ENCODE measurements at places on chromosomes 1 and 21.
A peak's percentile ranks its signal among the peaks of the same experiment; 100 is the strongest.

GRCh38 chr1:178220094-178220493 lies 126.2 kb downstream of the RASAL2 start:
- no peak for DNase-seq

- no peak for DNase-seq
Observed at GRCh38 chr1:117586747-117587498, 18.9 kb upstream of the TENT5C start.

GRCh38 chr1:8560611-8561544 lies 243.0 kb downstream of the SLC45A1 start:
- no peak for DNase-seq

GRCh38 chr1:98054786-98055185 lies 134.0 kb upstream of the DPYD start:
- DNase-seq: no peak

GRCh38 chr1:180470031-180470430 lies 32.3 kb downstream of the ACBD6 start:
- DNase-seq: no peak

DNA sequence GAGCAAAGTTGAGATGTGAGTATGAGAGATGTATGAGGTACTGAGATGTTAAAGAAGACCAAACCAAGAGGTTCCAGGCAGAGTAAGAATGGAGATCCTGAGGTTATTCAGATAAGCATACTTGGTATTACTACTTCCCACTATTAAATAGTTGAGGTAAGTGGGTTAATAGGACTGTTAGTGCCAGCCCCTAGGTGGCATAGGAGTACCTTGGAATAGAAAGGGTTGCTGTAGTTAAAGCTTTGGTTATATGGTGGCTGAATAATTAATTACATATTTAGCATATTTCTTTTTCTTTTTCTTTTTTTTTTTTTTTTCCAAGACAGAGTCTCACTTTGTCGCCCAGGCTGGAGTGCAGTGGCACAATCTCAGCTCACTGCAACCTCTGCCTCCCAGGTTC lies 397.9 kb upstream of the TMPRSS15 start:
- DNase-seq: no peak

DNA sequence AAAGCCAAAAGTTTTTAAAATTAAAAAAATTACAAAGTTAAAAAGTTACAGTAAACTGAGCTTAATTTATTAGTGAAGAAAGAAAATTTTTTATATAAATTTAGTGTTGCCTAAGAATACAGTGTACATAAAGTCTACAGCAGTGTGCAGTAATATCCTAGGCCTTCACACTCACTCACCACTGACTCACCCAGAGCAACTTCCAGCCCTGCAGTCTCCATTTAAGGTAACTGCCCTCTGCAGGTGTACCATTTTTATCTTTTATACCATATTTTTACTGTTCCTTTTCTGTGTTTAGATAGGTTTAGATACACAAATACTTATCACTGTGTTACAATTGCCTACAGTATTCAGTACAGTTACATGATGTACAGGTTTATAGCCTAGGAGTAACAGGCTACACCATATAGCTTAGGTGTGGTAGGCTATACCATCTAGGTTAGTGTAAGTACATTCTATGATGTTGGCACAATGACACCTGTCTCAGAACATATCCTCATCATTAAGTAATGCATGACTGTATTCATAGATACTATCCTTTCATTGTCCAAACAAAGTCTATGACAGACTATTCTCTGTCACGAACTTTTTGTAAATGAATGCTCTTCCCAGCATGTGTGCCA lies 78.6 kb upstream of the PBX1 start:
- no peak for DNase-seq

DNA sequence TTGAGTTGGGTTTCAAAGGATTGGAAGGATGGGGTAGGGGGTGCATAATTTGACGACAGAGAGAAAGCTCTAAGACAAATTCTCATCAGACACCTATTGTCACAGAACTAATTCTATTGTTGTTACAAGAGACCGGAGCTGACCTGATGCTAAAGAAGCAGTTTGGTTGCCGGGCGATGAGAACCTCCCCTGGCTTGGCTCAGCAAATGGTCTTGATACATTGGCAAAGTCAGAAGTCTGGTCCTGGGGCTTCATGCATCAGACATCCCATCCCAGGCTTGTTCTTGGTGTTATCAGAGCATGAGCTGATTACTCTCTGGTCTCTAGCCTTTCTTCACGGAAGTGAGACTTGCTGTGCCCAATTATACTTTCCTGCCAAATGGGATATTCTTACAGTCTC lies 15.4 kb downstream of the TRIM67 start:
- DNase-seq: no peak

DNA sequence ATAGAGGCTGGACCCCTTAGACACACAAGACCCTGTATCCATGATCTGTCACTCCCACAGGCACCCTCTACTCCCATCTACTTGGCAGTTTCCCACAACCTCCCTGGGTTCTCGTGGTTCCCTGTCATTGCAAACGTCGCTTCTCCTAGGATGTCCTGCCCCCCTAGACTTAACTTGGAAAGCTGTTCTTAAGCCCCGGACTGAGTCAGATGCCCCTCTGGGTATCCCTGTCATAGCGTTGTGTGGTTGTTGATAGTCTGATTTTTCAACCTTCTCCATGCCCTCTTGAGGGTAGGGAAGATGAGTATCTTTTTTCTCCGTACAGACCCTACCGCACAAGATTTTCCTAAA lies 11.8 kb downstream of the RCC1 start:
- no peak for DNase-seq

- DNase-seq: no peak
Observed at GRCh38 chr1:44103270-44104131, 15.1 kb upstream of the KLF17 start.

- peak; percentile 32 for DNase-seq
Observed at GRCh38 chr1:19209439-19209989, 552 bp downstream of the UBR4 start.

- DNase-seq: no peak
Observed at GRCh38 chr1:221067721-221068120, 188.5 kb downstream of the HLX start.

- no peak for DNase-seq
Observed at GRCh38 chr1:175804561-175804960, 61.2 kb upstream of the TNR start.

DNA sequence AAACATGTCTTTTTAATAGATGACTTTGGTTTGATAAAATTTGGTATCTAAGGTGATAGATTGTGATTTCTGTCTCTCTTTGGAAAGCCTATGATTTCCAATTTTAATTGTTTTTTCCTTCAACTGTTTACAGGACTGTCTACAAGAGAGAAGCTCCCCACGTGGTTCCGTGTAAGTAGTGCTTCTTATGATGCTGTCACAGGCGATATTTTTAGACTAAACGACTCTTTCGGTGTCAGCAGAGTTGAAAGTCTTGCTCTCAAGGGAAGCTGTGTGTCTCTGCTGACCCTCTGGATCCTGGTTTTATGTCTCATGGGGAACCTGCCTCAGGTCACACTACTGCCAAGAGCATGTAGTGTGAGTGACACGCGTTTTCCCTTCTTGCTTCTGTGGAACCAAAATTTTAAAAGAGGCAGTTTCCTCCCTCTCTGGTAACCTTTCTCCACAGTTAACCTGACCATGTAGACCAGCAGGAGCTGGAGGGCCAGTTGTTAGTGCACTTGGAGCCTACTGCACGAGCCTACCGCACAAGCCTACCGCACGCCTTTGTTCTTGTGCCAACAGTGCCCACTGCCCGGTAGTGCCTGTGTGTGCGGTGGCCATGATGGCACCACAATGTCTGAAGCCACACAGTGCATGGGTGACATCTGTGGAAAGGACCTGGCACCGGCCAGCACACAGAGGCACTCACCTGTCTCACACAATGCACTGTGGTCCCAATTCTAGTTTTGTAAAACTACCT lies 91.9 kb downstream of the PCBP3 start:
- DNase-seq: no peak

DNA sequence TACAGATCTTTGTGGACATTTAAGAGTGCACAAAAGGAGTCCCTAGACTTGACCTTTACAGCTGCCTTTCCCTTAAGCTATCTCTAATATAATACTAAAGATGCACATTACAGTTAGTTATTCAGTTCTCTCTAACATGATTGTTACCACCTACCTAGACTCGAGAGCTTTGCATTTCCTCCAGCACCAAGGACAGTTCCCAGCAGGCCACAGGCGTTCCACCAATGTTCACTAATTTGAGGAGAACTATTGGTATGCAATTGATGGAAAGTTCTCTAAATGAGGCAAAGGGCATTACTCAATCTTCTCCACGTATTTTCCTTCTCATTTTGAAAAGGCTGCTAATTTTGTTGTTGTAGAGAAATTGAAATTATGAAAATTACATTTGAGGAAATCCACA lies 5.4 kb upstream of the NTNG1 start:
- DNase-seq: no peak

GRCh38 chr1:219310181-219310728 lies 136.6 kb downstream of the LYPLAL1 start:
- no peak for DNase-seq

DNA sequence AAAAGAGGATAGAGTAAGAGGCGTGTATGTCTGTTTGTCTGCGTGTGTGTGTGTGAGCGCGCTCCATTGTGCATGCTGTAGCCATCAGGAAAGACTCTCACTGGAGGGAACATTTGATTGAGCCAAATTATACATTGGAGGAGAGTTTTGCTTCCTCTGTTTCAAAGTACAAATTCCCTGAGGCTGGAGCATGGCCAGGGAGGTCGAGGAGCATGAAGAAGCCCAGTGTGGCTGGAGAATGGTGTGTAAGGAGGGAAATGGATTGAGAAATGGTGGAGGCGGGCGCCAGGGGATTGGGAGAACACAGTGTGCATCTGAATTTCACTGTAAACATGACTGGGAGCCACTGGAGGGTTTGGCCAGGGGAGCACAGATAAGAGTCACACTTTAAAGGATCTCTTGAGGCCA lies 22.1 kb upstream of the EFNA1 start:
- no peak for DNase-seq

GRCh38 chr21:15282665-15283064 lies 217.9 kb upstream of the NRIP1 start:
- DNase-seq: no peak

DNA sequence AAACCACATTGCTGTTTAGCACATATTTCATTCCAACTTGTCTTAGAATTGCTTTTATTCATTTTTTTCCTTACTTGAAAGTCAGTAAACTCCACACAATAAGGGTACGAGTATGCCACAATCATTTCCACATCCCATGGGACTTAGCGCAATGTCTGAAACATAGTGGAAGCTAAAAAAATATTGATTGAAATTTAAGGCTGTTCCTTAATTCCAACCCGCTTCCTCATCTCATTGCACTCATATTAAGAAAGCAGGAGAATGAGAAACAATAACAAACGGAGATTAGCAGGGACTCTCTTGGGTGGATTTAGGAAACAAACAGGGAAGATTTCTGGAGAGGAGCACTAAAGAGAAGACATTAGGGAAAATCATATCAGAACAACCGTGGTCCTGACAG lies 39.3 kb upstream of the RGS4 start:
- no peak for DNase-seq

GRCh38 chr21:44356636-44357035 lies 3.2 kb downstream of the TRPM2 start:
- DNase-seq: no peak

DNA sequence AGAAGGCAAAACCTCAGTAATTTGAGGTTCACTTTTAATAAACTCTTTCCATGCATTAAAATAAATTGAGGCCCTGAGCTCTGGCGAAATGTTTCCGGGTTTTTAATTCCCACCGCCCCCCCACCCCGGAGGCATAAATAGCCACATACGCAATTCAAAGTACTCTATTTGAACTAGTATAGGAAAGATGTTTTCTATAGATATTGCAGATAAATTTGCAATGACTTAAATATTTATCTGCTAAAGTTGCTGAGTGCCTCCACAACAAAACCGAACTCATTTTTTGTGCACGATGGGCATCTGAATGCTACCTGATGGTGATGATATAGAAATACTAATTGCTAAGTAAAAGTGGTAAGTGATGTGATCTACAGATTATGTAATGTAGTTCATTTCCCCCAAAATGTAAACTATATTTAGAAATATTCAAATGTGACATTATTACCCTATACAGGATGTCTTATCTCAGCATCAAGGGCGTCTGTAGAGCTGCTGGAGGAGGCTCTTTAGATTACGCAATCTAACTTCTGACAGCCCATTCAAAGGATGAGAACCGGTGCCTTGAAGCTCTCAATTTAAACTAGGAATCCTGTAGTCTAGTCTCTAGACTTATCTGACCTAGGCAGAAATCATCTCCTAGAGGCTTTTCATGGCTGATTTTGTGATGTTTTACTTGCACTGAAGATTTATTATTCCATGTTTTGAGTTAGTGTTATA lies 8.5 kb downstream of the IRF2BP2 start:
- DNase-seq: no peak

GRCh38 chr1:61956784-61957183 lies 214.5 kb downstream of the PATJ start:
- DNase-seq: no peak

- DNase-seq: no peak
Observed at GRCh38 chr21:45801129-45801964, 157.8 kb downstream of the PCBP3 start.

GRCh38 chr1:225737866-225738265 lies 39.8 kb upstream of the SRP9 start:
- no peak for DNase-seq

- no peak for DNase-seq
Observed at GRCh38 chr1:94799206-94799605, 21.0 kb upstream of the SLC44A3 start.

DNA sequence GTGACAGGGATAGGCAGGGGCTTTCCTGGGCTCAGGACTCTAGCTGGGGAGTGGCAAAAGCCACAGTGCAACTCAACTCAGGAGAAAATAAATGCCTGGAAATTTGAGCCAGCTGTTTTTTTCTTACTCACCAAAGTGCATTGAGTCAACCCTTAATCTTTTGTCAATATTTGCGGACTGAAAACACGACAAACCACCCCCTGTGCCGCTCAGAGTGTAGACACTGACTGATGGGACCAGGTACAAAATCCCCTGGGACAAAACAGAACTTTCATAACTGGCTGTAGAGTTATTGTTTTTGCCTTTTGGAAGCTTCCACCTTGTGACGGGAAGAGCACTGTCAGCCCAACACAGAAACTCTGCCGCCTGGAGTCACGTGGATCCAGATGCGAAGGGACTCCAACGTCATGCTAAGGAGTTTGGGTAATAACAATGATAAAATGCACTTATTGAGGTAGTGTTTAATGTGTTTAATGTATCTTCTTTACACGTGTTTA lies 164.6 kb downstream of the PLPP3 start:
- no peak for DNase-seq

- no peak for DNase-seq
Observed at GRCh38 chr1:226639631-226640061, 91.1 kb downstream of the STUM start.

GRCh38 chr21:26115305-26115704 lies 55.3 kb downstream of the APP start:
- DNase-seq: no peak

DNA sequence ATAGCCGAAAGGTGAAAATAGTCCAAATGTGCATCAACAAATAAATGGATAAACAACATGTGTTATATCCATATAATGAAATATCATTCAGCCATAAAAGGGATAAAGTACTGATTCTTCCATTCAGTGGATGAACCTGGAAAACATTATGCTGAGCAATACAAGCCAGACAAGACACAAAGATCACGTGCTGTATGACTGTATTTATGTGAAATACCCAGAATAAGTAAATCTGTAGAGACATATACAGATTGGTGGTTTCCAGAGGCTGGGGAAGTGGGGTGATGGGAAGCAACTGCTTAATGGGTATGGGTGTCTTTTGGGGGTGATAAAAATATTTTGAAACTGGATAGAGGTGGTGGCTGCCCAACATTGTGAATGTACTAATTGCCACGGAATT lies 13.3 kb upstream of the GSTM4 start:
- DNase-seq: no peak

- no peak for DNase-seq
Observed at GRCh38 chr1:198465201-198466144, 75.0 kb downstream of the ATP6V1G3 start.

Measured in stimulated activated CD4-positive, alpha-beta T cell treated with anti-CD3 and anti-CD28 coated beads, Interleukin-1b, Interleukin-23, amount 100 ng/mL, for 1 hour (primary cell).